ENCODE measurements at places on chromosomes 2 and 18.

DNA sequence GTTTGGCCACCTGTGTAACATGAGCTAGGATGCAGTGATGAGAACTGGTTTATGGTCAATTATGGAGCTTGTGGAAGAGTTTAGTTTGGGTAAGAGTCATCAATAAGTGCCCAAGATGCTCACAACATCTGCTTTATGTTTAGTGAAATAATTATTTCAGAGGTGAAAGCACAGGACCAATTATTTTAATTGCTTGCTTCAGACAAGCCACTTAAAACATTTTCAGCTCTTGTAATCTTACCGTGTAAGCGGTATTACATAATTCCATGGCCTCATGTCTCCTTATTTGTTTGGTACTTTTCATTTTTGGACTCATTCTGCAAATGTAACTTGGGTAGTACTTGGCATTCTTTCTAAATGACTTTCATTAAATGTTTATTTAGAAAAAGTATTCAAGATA lies 5.4 kb downstream of the B3GNT2 start:
- DNase-seq, result no peak

GRCh38 chr18:8824846-8825245 lies 119.5 kb downstream of the MTCL1 start:
- no peak for DNase-seq

GRCh38 chr2:29455200-29455860 lies 340.1 kb downstream of the CLIP4 start:
- no peak for DNase-seq

GRCh38 chr18:45725336-45725735 lies 1.4 kb downstream of the SLC14A1 start:
- DNase-seq, result no peak
